Gastrocnemius medialis (tissue), 4 donors: ENCODE measurements at places on chromosomes 1 and 21. TPM values are rescaled to one million over a fixed set of nuclear protein-coding genes. Genes with fewer than 3 reads are reported as not detected.

Gene C1QA
- 35.0 TPM for total RNA-seq

Gene CD52
- total RNA-seq: 2.8 TPM

Gene GBP7
- not detected for total RNA-seq

Gene PRAMEF2
- total RNA-seq: not detected

Gene DMBX1
- not detected for total RNA-seq

Gene KRTAP19-1
- total RNA-seq: not detected

Gene DHDDS
- 25.8 TPM for total RNA-seq
